Kidney epithelial cell (primary cell): ENCODE measurements at places on chromosomes 5 and 9. TPM values are rescaled to one million over a fixed set of nuclear protein-coding genes. Genes with fewer than 3 reads are reported as not detected.

GPX3 gene
- total RNA-seq: 5.5 and 6.3 TPM in 2 replicates

C5 gene
- 0.63 and 0.89 TPM in 2 replicates for total RNA-seq

S100Z gene
- not detected in 2 replicates for total RNA-seq

ZFR gene
- total RNA-seq: 73.0 and 76.3 TPM in 2 replicates

C1QTNF2 gene
- 0.07 TPM in 1 of 2 replicates, not detected in the other for total RNA-seq

GRM6 gene
- not detected in 2 replicates for total RNA-seq

STPG3 gene
- not detected in 2 replicates for total RNA-seq

ADGRD2 gene
- not detected in 2 replicates for total RNA-seq

PTGER4 gene
- 13.5 and 13.8 TPM in 2 replicates for total RNA-seq

SRA1 gene
- 42.1 and 45.5 TPM in 2 replicates for total RNA-seq

TGFBI gene
- 443 and 453 TPM in 2 replicates for total RNA-seq

LRRC19 gene
- under 0.01 TPM in 1 of 2 replicates, not detected in the other for total RNA-seq

ZBTB34 gene
- 10.4 and 11.2 TPM in 2 replicates for total RNA-seq

FYB1 gene
- not detected in 2 replicates for total RNA-seq

PHYHD1 gene
- total RNA-seq: 17.8 and 21.2 TPM in 2 replicates

ZFP62 gene
- 26.0 and 31.1 TPM in 2 replicates for total RNA-seq

FOXD4L3 gene
- not detected in 2 replicates for total RNA-seq

SLC6A3 gene
- not detected in 2 replicates for total RNA-seq

TPM2 gene
- total RNA-seq: 68.9 and 77.1 TPM in 2 replicates

GFRA3 gene
- 0.08 TPM in 1 of 2 replicates, not detected in the other for total RNA-seq

DBH gene
- total RNA-seq: not detected in 2 replicates

CDC25C gene
- 1.9 and 2.0 TPM in 2 replicates for total RNA-seq

NXNL2 gene
- total RNA-seq: 0.55 and 4.3 TPM in 2 replicates

NSA2 gene
- total RNA-seq: 94.1 and 145 TPM in 2 replicates

PRRC1 gene
- 41.6 and 54.9 TPM in 2 replicates for total RNA-seq

SPTLC1 gene
- 101 and 103 TPM in 2 replicates for total RNA-seq

DMRT2 gene
- total RNA-seq: 0.17 TPM in 1 of 2 replicates, not detected in the other

CBY3 gene
- not detected in 2 replicates for total RNA-seq

KCNMB1 gene
- total RNA-seq: 0.04 TPM in 1 of 2 replicates, not detected in the other

MELK gene
- 15.0 and 16.0 TPM in 2 replicates for total RNA-seq

RNF208 gene
- 3.1 and 4.2 TPM in 2 replicates for total RNA-seq

IL9 gene
- total RNA-seq: not detected in 2 replicates

DPP7 gene
- 116 and 137 TPM in 2 replicates for total RNA-seq

ADRA1B gene
- total RNA-seq: 2.2 and 2.9 TPM in 2 replicates

ANKRD18A gene
- 2.4 TPM in 2 replicates for total RNA-seq

UNC5A gene
- total RNA-seq: 1.1 and 2.3 TPM in 2 replicates

SPATA31D4 gene
- not detected in 2 replicates for total RNA-seq

WHRN gene
- 8.1 and 9.2 TPM in 2 replicates for total RNA-seq

DCAF12 gene
- total RNA-seq: 39.9 and 46.3 TPM in 2 replicates

SLC28A3 gene
- 0.21 and 0.75 TPM in 2 replicates for total RNA-seq

GABRA6 gene
- total RNA-seq: not detected in 2 replicates

FBXO38 gene
- 33.1 and 34.5 TPM in 2 replicates for total RNA-seq

CRHBP gene
- not detected in 2 replicates for total RNA-seq

FAM200C gene
- 1.9 and 2.8 TPM in 2 replicates for total RNA-seq

PIP5K1B gene
- 0.55 and 0.71 TPM in 2 replicates for total RNA-seq

SPOUT1 gene
- total RNA-seq: 33.1 and 61.1 TPM in 2 replicates

FAT2 gene
- 0.58 and 0.96 TPM in 2 replicates for total RNA-seq

ADAMTS19 gene
- 0.21 and 0.75 TPM in 2 replicates for total RNA-seq

TAF11L10 gene
- total RNA-seq: not detected in 2 replicates

IZUMO3 gene
- total RNA-seq: not detected in 2 replicates
